ENCODE measurements at places on chromosomes 13 and 19. TPM values are rescaled to one million over a fixed set of nuclear protein-coding genes. Genes with fewer than 3 reads are reported as not detected.

DNA sequence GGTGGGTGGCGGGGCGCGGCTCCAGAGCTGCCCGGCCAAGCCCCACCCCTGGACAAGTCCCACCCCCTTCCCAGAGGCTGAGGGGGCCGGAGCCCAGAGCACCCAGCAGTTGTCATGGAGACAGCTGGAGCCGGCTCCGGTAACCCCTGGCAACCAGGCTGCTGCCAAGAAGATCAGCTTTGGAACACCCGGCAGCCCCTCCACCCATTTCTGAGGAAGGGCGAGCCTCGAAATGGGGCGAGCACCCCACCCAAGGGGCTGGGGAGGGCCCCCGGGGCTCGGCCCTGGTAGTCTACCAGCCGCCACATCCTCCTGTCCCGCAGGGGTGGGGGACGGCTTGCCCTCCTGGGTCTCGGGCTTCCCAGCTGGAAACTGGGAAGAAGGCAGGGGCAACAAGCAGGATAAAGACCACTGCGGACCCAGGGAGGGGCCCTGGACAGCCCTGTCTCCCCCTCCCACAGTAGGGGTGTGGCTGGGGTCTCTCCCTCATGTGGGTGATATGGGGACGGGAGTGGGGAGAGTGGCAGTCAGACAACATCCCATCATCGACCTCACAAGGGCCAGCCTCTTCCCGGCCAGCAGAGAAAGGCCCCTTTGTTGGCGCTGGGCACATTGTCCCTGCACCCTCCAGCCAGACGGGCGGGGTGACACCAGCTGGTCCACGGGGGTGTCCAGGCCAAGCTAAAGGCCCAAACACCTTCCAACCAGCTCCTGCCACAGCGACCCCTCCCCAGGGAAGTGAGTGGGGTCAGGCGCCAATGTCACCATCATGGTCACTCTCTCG, 1.5 kb downstream of the CERS1 start:
- no peak for DNase-seq

DNA sequence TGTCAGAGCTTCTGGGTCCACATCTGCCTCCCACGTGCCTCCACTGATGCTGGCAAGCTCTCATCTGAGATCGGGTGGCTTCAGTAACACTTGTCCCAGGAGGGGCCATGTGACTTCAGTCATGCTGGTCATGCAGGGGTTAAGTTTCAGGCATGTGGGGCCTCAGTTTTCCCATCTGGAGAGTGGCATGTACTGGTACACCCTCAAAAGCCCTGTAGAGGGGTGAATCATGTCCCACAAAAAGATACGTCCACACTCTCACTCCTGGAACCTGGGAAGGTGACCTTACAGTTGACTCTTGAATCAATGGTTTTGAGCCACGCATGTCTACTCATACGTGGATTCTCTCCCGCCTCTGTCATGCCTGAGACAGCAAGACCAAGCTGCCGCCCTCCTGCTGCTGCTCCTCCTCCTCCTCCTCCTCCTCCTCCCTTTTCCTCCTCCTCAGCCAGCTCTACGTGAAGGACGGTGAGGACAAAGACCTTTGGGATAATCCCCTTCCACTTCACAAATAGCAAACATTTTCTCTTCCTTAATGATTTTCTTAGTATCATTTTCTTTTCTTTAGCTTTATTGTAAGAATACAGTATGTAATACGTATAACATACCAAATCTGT, 53.7 kb downstream of the COMP start:
- no peak for DNase-seq

GIPR gene
- 0.61 TPM for polyA plus RNA-seq

GRCh38 chr19:49553451-49554271, 25.9 kb downstream of the RCN3 start:
- DNase-seq: no peak

GRCh38 chr19:13538601-13539253, 32.4 kb upstream of the CACNA1A start:
- DNase-seq: no peak

CABP5 gene
- polyA plus RNA-seq: not detected

EPS8L1 gene
- polyA plus RNA-seq: 1.5 TPM

DNA sequence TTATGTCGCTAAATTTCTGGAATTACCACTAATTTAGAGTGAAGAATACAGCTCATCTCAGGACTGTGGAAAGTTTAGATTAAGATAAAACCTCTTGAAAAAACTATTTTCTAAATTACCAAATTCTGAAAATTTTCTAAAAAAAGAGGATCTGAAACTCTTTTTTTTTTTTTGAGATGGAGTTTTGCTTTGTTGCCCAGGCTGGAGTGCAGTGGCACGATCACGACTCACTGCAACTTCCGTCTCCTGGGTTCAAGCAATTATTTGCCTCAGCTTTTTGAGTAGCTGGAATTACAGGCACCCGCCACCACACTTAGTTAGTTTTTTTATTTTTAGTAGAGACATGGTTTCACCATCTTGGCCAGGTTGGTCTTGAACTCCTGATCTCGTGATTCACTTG, 16.6 kb upstream of the ZNF253 start:
- no peak for DNase-seq

ZNF763 gene
- polyA plus RNA-seq: 3.0 TPM

DNA sequence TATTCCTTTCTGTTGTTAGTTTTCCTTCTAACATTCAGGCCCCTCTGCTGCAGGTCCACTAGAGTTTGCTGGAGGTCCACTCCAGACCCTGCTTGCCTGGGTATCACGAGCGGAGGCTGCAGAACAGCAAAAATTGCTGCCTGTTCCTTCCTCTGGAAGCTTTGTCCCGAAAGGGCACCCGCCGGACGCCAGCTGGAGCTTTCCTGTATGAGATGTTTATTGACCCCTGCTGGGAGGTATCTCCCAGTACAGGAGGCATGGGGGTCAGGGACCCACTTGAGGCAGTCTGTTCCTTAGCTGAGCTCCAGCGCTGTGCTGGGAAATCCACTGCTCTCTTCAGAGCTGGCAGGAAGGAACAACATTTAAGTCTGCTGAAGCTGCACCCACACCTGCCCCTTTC, 259.1 kb downstream of the SLC7A1 start:
- DNase-seq: no peak

DNA sequence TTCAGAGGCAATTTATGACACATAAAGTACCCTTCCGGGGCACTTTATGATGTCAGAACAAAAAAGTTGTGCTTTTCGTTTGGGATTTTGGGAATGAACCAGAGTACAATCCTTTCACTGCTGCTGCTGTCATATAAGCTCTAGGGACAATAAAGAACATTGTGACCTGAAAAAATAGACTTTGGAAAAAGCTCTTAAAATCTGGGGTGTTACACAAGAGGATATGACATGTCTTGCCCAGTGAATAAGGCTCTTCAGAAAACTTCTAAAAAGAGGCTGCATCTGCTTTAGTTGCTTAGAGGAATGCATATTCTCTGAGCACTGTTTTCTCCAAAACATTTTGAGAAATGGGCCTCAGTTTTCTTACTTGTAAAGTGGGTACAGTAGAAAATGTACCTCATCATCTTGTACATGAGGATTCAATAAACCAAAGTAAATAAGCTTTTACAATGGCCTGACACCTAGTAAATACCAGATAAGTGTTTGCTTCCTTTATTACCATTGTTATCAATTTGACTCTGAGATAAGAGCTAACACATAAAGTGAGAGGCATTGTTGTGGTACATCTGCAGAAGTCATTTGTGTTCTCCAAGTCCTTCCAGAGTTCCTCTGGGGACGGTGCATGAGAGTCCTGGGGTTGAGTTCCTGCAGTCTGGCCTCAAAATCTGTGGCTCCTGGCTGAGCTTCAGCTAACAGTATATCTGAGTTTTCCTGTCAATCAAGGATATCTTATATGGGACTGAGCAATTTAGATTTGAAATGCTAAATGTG, 67.4 kb upstream of the EDNRB start:
- no peak for DNase-seq

- no peak for DNase-seq
Observed at GRCh38 chr19:9658769-9659168, 16.1 kb downstream of the ZNF562 start.

GRCh38 chr13:40165316-40165932, 501.0 kb downstream of the FOXO1 start:
- DNase-seq: no peak

DNA sequence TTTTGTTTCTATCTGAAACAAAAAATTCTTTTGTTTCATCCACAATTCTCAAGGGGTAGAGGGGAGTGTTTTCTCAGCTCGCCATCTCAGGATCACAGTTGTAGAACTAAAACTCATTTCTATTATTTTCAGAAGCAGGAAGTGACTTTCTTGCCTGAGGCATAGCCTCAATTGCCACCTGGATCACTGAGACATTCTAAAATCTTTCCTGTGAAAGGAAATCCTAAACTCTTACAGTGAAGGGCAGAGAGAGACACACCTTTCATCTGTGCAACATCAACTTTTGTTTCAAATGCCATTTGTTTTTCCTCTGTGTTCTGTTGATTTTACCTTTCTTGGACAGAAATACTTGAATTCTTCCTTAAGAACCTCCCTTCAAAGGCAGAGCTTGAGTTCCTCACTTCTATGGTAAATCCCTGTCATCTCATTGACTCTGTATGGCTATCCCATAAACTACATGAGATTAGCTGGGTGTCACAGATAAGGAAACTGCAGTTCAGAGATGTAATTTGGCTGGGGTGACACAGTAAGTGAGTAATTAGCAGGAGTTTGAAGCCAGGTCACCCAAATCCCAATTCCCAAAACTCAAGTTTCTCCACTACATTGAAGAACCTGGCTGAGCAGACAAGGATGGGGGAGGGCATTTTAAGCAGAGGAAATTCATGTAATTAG, 224.4 kb upstream of the HTR2A start:
- no peak for DNase-seq

DNA sequence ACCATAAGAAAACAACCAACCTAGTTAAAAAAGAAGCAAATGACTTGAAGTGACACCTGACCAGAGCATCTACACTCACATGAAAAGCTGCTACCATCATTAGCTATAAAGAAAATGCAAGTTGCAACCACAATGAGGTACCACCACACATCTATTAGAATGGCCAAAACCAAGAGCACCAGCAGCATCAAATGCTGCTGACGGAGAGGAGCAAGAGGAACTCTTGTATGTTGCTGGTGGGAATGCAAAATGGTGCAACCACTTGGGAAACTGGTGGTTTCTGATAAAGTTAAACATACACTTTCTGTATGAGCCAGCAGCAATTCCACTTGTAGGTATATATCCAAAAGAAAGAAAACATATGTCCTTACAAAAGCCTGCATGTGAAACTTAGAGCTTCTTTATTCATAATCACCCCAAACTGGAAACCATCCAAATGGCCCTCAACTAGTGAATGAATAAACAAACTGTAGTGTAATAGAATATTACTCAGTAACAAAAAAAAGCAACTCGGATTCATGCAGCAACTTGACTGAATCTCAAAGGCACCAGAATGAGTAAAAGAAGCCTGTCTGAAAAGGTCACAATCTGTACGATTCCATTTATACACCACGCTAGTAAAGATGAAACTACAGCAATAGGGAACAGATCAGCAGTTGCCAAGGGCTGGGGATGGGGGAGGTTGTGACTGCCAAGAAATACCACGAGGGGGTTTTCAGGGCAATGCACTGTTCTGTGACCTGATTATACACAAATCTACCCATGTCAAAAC, 60.9 kb upstream of the RANBP3 start:
- DNase-seq: no peak

VN1R4 gene
- polyA plus RNA-seq: not detected

DNA sequence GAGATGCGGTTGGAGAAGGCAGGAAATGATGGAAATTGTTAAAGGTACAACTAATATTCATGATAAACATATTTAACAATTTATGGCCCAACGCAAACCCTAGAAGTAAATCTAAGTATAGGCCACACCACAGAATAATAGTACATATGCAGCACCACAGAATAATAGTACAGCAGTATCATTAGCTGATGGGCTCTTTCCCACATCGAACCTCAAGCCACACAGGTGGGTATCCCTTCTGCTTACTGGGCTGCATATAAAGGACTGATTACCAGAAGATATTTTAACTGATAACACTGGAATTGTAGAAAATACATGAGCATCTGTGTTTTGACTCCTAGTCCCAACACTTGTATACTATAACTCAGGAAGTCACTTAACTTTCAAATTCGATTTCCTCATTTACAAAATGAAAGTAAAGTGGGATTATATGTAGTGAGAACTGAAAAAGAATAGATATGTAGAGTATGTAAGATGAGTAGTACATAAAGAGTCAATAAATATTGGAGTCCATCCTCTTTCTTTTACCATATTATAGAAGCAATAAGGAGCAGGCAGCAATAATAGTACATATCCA, 91.5 kb downstream of the TSC22D1 start:
- DNase-seq: no peak

DNA sequence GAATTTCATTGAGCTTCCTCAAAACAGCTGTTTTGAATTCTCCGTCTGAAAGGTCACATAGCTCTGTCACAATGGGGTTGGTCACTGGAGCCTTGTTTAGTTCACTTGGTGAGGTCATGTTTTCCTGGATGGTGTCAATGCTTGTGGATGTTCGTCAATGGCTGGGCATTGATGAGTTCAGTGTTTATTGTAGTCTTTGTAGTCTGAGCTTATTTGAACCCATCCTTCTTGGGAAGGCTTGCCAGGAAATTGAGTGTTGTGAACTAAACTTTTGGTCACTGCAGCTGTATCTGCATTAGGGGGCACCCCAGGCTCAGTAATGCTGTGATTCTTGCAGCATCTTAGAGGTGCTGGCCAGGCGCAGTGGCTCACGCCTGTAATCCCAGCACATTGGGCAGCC, 22.0 kb downstream of the BLOC1S3 start:
- DNase-seq: no peak

- no peak for DNase-seq
Observed at GRCh38 chr13:29020314-29020713, 200.2 kb downstream of the MTUS2 start.

DNA sequence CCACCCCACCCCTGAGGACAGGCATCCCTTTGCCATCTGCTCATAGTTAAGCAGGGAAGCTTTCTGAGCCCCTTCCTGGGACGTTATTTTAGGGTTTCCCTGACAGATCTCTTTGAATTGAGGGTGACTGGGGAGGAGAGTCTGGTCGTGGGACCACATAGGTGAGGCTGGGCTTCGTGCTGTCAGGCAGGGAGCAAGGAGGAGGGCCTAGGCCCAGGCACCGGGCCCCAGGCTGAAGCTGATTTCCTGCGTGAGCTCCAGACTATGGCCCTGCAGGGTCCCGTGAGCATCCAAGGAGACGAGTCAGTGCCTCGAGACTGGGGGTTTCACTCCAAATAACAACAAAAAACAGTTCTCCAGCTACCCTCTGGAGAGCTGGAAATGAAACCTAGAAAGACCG, 60.4 kb downstream of the MYO9B start:
- no peak for DNase-seq

- no peak for DNase-seq
Observed at GRCh38 chr19:10546817-10547216, 3.1 kb downstream of the ATG4D start.
